ENCODE measurements at places on chromosomes 2 and 18.

DNA sequence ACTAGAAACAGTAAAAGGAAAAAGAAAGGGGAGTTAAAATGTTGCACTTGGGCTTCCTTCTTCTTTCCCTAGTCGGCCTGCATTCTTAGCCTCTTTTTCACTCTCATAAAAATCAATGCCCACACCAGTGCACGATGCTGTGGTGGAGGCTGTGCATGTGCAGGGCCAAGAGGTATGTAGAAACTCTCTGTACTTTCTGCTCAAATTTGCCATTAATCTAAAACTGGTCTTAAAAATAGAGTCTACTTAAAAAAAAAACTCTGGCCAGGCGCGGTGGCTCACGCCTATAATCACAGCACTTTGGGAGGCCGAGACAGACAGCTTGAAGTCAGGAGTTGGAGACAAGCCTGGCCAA, 11.1 kb downstream of the TRAPPC8 start:
- DNase-seq = no peak

DNA sequence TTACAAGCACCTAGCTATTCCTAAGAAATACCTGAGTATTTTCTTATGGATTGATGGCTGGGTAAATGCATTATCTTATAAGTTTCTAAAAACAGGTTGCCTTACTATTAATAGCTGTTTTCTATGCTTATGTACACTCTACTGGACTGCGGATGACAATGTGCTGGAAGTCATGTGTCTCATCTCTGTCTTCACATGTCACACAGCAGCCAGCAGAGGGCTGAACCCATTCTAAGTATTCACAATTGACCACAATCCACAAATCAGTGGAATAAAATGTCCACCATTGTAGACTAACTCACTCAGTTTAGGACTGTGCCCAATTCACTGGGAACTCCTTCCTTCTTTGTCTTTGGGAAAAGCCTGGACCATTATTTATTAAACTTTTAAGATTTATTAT, 371.2 kb downstream of the INSIG2 start:
- no peak for DNase-seq

DNA sequence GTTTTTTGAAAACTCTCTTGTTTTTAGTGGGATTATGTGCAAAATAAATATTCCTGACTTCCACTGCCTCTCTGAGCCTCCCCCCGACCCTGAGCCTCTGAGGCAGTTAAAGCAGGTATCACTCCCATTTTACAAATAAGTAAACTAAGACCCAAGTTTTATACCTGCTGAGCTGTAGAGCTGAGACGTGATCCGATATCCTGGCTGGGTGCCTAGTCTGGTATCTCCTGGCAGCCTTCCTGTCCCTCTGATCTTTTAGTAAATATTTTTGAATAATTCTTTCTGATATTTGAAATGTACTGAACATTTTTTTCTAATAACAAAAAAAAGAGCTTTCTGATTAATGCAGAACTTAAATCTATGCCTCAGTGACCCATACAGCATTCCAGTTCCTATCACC, 108.3 kb upstream of the NOSTRIN start:
- no peak for DNase-seq

GRCh38 chr2:119438128-119438656, 6.5 kb downstream of the TMEM37 start:
- no peak for DNase-seq

- DNase-seq = no peak
These were observed 77.3 kb downstream of the FAM124B start for GRCh38 chr2:224324604-224325003.

DNA sequence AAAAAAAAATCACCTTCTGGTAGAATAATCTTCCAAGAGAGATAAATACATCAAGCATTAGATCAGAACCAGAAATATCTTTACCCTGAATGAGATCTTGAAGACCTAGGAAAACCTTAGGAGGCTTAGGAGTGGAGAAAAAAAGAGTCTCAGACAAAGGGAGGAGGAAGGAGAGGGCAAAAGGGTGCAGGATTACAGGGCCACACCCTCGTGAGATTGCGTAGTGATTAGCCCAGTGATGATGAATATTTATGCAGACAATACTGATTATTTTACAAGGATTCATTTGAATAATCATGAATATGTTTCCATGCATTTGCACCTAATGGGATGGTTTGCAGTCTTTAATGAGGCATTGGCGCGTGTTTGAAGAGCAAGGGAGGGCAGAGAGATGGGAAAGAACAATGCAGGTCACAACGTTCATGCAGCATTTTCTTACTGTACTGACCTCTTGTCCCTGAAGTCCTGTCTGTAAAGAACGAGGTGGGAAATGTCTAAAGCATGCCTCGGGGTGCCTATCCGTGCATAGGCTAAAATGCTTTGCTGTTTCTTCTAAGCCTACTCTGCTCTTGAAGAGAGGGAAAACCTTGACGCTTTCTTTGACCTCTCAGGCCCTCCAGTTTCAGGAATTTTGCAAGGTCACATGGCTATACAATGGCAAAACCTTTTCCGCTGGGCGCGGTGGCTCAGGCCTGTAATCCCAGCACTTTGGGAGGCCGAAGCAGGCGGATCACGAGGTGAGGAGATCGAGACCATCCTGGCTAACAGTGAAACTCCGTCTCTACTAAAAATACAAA, 18.6 kb upstream of the ZNF532 start:
- DNase-seq = no peak

- no peak for DNase-seq
These were observed 495 bp upstream of the ASIC4 start for GRCh38 chr2:219513787-219514186.

GRCh38 chr2:43475922-43476321, 119.9 kb downstream of the THADA start:
- no peak for DNase-seq

- no peak for DNase-seq
These were observed 62.4 kb upstream of the TWIST2 start for GRCh38 chr2:238785528-238785860.

- no peak for DNase-seq
These were observed 576 bp downstream of the NYAP2 start for GRCh38 chr2:225400060-225400511.

DNA sequence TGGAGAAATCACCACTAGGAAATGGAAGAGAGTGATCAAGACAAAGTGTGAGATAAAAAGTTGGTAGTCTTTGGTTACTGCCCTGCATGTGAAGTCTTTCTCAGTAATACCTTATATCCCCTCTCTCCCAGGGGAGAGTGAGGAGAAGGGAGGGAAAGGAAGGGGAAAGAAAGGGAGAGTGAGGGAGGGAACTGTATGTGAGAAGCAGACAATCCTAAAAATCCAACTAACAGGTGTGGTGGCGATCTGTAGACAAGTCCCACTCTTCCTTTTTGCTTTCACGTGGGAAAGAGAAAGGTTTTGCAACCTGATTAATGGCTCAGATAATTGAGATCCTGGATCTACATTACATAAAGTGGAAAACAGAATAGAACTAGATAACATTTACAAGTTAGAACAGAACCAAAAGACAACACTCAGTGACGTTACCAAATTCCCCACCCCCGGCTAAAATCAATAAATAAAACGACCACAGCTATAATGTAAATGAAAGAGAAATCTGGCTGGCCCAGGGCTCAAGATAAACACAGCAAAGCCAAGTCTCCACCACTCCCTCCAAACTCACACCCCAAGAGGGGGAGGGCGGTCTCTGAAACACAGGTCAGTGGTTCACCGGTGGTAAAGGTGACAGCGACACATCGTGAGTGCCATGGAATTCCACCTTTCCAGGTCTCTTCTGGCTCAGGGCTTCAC, 10.0 kb upstream of the APCDD1 start:
- no peak for DNase-seq

GRCh38 chr2:98489971-98490962, 45.6 kb downstream of the INPP4A start:
- DNase-seq = no peak

DNA sequence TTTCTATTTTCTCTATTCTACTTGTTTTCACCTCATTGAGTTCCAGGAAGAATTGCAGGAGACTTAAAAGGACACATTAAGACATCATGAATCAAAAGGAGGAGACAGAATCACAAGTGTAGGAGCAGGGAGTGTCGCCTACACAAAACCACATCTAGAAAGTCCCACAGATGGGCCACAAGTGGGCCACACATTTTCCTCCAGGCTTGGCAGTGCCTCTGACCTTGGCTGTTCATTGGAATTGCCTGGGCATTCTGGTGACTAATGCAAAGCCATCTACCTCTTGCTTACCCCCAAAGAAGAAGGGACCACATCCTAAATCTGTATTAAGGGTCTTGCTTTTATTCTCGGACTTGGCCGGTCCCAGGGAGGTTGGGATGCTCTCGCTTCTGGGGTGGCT, 103.6 kb downstream of the KLHL29 start:
- no peak for DNase-seq

DNA sequence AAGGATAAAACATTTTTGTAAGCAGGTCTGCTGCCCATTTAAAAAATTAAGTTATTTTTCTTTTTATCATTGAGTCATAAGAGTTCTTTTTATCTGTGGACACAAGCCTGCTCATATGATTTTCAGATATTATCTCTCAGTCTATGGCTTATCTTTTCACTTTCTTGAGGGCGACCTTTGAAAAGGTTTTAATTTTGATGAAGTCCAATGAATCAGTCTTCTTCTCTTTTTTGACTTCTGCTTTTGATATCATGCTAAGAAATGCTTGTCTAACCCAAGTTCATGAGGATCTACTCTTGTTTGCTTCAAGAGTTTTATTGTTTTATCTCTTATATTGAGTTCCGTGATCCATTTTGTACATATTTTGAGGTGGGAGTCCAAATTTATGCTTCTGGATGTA, 36.5 kb downstream of the PSMD14 start:
- DNase-seq = no peak

GRCh38 chr2:38514603-38515154, 88.0 kb downstream of the HNRNPLL start:
- DNase-seq = no peak

DNA sequence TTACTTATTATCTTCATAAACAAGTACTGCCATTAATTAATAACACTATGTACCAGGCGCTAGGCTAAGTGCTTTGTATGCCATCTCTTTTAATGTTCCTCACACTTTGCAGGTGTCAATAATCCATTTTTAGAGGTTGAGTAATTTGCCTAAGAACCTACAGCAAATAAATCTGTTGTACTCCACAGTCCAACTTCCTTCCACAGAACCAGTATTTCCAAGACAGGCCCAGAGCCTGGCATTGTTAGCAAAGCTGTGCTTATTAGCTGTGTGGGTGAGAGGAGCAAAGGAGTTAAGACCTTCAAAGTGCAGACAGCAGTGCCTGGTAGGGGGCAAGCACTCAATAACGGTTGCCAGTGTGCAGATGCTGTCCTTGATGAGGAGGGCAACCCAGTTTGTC, 14.2 kb upstream of the PTPN4 start:
- no peak for DNase-seq

DNA sequence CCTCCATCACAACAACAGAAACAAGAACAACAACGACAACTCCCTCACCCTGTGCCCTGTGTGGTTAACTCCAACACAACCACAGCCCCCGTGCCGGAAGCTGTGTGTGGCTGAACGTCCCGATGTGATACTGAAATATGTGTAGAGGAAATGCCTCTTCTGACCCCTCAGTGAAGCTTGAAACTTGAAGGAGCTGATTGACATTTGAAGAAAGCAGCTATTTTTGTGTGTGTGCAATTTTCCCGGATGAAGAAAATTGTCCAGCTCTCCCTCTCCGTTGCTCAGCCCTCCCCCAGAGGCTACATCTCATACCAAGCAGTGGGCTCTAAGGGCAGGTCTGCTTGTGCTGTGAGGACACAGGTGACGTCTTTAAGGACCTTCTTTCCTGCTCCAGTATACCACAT, 173.8 kb downstream of the ICOS start:
- peak; percentile 12 for DNase-seq

- no peak for DNase-seq
These were observed 353.2 kb downstream of the ZEB2 start for GRCh38 chr2:144166743-144167142.

DNA sequence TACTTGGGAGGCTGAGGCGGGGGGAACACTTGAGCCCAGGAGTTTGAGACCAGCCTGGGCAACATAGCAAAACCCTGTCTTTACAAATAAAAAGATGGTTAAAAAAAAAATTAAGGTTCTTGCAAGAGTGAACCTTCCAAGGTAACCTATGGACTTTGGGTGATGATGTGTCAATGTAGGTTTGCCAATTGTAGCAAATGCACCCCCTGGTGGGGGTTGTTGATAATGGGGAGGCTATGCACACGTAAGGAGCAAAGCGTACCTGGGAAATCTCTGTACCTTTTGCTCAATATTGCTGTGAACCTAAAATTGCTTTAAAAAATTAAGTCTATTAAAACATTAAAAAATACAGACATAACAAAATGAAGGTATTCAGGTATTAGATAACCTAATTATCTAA, 70.4 kb downstream of the CWC22 start:
- no peak for DNase-seq

GRCh38 chr2:224365331-224365730, 36.6 kb downstream of the FAM124B start:
- DNase-seq = no peak

Measured in activated T-helper 1 cell treated with anti-CD3 and anti-CD28 coated beads, Interleukin-2, amount 50 U/mL, for 16 hours (primary cell).